ENCODE measurements at places on chromosomes 4 and X.

GRCh38 chr4:138021139-138021830 is 220.9 kb downstream of the SLC7A11 start:
- DNase-seq = no peak

GRCh38 chrX:17075004-17075403 is 128.5 kb downstream of the REPS2 start:
- DNase-seq = no peak

- no peak for DNase-seq
Observed at GRCh38 chr4:77332696-77333270, 175.8 kb downstream of the CCNG2 start.

GRCh38 chr4:152009983-152010709 is 249.3 kb upstream of the GATB start:
- no peak for DNase-seq

- DNase-seq = peak; percentile 91
Observed at GRCh38 chr4:182189103-182189878, 53.9 kb upstream of the TENM3 start.
